ENCODE measurements at places on chromosomes 3 and 15.

GRCh38 chr3:13011573-13012220 lies 61.5 kb downstream of the IQSEC1 start:
- peak; percentile 60 for DNase-seq

DNA sequence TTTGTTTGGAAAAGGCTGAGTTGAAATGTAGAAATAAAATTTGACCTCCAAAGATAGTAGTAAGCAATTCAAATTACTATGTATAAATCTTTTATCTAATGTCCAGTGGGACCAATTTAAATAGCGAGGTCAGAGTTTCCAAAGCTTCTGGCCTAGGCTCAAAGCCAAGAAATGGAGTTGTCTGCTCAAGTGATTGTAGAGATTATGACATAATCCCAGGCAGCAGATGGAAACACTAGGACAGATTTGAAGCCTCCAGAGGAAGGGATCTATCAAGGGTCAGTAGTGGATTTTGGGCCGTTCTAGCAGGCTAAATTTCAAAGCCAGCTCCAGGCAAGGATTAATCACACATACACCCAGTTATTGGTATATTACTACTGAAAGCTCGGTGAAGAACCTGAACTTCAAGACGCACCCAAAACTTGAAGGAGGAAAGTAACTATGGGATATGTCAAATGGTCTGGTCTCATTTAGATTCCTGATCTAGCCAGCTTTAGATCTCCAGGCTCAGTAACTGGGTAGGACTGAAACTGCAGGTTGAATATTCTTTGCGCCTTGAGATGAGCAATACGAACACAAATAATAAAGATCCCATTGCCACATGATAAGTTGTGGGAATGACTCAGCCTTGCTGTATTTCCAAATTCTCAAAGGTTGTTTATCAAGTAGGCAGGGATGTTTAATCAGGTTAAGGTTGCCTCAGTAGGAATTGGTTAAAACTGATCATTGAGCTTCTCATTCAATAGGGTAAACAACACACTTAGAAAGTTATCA lies 30.9 kb upstream of the ARRDC4 start:
- DNase-seq: no peak

GRCh38 chr15:29900237-29901189 lies 78.2 kb upstream of the TJP1 start:
- no peak for DNase-seq

- DNase-seq: no peak
These were observed 69.8 kb downstream of the TNFAIP8L3 start for GRCh38 chr15:51024735-51025453.

GRCh38 chr15:61715082-61715481 lies 345.2 kb downstream of the VPS13C start:
- no peak for DNase-seq

GRCh38 chr3:192843119-192843518 lies 74.5 kb downstream of the MB21D2 start:
- no peak for DNase-seq

- DNase-seq: no peak
These were observed 180.5 kb upstream of the RASGRP1 start for GRCh38 chr15:38745126-38745525.

DNA sequence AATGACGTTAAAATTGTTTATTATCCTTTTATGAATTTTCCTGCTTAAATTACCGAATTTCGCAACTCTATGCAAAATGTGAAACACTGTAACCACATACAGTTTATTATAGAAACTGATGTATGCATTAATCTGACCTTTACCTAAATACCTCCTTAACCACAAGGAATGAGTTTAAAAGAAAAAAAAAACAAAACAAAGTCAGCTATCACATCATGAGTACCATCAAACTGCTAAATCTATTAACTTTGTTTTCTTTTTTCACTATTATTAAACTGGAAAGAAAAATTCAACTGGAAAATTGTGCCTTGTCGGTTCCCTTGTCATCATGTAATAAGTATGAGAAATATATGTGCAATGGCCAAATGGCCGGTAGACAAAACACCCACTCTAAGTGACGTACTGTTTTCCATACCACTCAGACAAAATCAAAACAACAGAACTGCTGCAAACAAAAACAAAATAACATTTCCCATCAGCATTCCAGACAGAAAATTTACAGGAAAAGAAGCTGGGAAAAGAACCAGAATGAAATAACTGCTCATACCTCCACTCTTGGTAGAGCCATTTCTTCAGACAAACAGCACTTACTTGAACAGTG lies 415.3 kb downstream of the FOXP1 start:
- DNase-seq: no peak

DNA sequence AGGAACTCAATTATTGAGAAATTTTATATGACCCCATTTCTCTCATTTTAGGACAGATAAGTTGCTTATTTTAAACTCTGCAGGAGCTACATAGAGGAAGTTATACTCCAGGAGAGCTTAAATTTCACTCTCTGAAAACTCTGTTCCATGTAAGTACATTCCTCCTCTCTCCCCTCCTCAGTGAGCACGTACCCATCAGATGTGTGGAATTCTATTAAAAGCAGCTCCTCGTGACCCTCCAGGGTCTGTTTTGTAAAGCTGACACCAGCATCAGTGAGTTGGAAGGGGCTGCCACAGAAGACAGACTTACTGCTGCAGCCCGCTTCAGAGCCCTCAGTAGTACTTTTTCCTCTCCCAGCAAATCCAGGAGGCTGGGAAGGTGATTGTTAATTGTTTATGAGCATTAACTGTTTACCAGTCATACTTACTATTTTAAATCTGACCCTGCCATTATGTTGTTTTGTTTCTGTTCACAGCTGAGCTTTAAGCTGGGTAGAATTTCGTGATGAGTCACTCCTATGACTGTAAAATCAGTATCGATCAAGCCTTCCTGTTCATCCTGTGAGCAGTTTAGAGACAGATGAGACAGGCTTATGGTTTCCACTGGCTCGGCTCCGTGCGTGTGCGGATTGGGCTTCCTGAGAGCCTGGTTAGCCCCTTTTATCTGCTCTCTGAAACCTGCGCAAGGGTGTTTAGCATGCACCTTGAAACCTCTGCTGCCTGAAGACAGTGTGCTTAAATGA lies 20.4 kb downstream of the IGF1R start:
- DNase-seq: no peak

GRCh38 chr15:35061161-35061824 lies 23.8 kb downstream of the NANOGP8 start:
- DNase-seq: no peak

DNA sequence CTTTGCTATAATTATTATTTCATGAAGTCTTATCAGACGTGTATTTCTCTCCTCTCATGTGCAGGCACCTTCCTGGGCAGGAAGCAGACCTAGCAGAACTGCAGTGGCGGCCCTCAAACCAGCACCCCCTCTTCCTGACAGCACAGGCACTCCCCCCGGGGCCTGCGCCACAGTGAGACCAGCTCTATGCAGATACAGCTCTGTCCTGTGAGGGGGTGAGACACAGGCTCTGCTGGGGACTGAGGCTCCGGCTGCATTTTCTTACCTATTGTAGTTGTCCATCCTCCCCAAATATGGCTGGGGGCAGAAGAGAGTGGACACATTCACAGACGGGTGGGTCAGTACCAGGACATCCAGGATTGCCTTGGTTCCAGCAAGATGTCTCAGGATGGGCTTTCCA lies 5.0 kb downstream of the CISH start:
- no peak for DNase-seq

GRCh38 chr3:173770011-173770410 lies 372.5 kb downstream of the NLGN1 start:
- DNase-seq: no peak

DNA sequence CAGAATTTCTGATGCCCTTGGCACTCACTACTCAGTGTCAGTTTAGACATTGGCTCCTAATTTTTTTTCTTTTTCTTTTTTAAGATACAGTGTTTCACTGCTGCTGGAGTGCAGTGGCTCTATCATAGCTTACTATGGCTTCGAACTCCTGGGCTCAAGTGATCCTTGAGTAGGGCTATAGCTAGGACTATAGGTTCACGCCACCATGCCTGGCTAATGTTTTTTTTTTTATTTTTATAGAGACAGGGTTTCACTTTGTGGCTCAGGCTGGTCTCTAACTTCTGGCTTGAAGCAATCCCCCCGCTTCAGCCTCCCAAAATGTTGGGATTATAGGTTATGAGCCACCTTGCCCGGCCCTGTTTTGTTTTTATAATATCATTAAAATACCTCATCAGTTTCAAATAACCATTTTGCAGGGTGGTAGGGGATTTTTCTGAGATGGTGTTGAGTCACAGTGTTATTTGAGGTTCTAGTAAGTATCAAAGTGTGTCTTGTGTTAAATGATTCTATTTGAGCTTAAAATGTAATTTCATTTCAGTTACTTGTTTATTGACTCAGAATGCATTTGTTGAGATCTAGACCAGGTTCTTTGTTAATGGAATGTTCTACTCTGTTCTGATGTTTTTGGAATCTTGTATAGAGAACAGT lies 7.0 kb downstream of the FNDC3B start:
- no peak for DNase-seq

GRCh38 chr3:78913711-78914110 lies 854.1 kb downstream of the ROBO1 start:
- DNase-seq: no peak

DNA sequence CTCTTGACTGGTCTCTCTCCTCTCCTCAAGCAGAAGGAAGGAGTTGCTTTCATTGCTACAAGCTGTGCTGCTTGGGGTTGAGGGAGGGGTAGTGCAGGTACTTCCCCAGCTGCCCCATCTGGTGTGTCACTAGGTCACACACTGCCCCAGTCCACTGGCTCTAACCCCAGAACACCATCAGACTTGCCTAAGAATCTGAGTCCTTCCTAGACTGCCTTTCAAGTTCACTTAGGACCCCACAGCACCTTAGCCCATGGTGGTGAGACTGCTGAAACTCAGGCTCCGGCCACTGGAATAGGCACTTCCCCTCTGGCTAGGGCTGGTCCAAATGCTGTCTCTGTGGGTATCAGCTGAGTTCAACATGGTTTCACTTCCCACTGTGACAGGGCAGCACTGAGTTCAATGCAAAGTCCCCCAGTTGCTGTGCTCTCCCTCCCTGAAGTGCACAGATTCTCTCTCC lies 279.7 kb upstream of the GOLGA6L4 start:
- DNase-seq: no peak

DNA sequence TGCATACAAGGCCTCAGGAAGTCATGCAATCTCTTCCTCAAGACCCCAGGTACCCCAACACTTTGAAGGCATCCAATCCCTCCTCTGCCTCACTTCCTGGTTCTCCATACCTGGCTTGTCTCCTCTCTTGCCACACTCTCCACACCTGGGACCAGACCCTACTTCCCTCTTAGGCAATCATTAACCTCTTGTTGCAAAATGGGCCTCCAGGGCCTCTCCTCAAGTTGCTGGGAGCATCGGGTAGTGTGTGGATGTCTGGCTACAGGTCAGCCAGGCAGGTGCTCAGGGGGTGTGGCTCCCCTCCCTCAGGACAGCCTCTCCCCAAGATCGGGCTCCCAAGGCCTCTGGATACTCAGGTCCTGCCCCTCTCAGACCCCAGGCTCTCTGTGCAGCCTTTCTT lies 8.6 kb downstream of the PLA2G4E start:
- no peak for DNase-seq

DNA sequence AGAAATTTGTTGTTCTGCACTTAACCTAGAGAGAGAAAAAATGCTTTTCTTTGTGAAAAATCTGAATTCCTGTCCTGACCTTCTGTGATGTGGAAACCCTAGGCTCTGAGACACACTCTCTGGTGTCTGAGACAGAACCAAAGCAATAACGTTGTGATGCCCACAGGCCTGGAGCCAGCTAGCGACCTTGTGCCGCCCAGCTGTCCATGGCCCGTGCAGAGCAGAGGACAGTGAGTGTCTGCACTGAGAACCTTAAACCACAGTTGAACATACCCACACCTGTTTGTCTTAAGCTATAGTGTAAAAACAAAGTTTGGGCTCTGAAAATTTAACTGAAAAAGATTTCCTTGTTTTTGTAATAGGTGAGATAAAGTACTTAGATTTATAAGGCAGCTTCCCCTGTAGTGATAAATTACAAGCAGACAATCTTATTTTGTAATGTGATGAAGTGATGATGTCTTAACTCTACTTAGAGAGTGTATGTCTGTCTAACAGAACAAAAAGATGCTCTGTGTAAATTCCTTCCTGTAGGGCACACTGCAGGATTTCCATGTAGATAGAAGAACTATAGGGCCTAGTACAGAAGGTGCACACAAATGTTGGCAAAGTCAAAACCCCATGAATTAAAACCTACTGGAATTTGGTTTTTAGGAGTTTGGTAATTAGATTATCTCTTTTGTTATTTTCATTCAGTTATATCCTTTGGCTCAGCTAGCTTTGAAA lies 62.7 kb downstream of the SNRK start:
- DNase-seq: no peak

DNA sequence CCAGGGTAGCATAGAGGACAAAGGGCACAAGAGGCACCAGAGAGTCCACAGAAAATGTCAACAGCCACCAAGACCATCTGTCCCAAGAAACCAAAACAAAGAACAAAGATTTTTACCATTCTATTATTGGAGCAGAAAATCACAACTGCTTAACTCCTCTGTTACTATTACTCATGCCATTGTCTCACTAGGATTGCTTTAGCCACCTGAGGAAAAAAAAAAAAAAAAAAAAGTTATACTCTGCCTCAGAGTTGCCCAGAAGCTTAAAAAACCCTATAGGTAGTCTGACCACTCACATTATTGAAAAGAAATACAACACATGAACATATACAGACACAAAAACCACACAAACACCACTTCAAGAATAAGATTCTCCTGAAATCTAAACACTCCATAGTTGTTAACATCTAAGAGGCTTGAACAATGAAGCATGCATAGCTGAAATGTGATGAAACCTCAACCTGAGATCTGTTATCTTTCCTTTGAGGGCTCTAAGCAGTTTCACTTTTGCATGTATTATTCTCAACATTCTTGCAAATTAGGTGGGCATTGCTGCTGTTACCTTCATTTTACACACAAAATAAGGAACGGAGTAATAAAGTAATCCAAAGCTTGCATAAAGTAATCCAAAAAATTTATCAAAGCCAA lies 85.4 kb downstream of the IGSF11 start:
- DNase-seq: no peak

GRCh38 chr3:40871394-40871793 lies 327.9 kb upstream of the CTNNB1 start:
- no peak for DNase-seq

GRCh38 chr3:118710532-118710931 lies 324.1 kb downstream of the IGSF11 start:
- no peak for DNase-seq

- no peak for DNase-seq
These were observed 110.2 kb downstream of the ADCY5 start for GRCh38 chr3:123338620-123339061.

DNA sequence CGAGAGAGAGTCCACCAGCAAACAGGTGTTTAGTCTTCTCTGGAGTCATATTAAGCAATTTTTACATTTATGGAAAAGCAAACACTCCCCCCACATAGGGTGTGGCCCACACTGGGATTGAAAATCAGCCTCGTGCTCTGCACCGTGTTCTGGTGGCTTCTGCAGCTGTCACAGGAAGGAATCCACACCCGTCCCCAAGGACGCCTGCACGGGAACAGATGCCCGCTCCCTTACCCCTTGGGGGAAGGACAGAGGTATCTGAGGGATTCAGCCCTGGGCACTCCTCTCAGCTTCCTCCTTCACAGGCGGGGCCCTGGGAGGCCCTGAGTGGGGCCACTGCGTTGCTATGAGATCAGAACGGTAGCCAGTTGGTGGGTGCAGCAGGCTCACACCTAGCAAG lies 27.8 kb downstream of the LIPC start:
- DNase-seq: no peak

GRCh38 chr15:75729326-75730069 lies 16.9 kb upstream of the CSPG4 start:
- no peak for DNase-seq
